ENCODE measurements at places on chromosomes 1 and 21. TPM values are rescaled to one million over a fixed set of nuclear protein-coding genes. Genes with fewer than 3 reads are reported as not detected.
A peak's percentile ranks its signal among the peaks of the same experiment; 100 is the strongest.

GRCh38 chr1:51504806-51505525, 14.1 kb downstream of the EPS15 start:
- no peak for DNase-seq

DNA sequence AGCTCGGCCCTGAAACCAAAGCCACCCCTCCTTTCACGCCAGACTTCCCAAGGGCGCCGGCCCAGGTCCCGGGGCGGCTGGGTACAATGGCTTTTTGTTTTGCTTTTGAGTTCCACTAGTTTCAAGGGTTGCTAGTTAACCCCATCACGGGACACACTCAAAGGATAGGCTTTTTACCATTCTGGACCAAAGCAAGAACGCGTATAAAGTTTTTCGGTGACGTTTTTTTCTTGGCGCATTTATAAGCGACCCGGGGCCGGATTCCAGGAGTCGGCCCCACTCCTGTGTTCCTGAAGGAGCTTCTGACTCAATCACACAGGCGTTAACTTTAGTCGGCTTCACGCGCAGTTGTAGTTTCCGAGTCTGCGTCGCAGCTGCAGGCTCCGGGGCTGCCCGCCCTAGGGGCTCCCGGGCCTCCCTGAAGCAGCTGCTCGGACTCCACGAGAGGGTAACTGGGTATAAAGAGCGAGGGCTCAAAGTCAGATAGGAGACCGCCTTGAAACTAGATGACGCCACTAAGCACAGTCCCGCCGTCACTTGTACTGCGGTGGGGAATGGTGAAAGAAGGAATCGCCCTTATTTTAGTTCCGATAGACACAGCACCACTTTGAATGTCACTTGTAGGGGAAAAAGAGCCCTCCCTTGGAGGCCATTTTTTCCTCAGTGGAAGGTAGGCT, 707 bp upstream of the KLHL21 start:
- DNase-seq, result peak; percentile 57

GRCh38 chr1:206460836-206461426, 9.3 kb upstream of the IKBKE start:
- no peak for DNase-seq

- no peak for DNase-seq
Measured at GRCh38 chr21:42316891-42317290, 1.7 kb upstream of the TFF3 start.

NPPB gene
- total RNA-seq, result 119 TPM
